ENCODE measurements at places on chromosomes 2 and 18.

DNA sequence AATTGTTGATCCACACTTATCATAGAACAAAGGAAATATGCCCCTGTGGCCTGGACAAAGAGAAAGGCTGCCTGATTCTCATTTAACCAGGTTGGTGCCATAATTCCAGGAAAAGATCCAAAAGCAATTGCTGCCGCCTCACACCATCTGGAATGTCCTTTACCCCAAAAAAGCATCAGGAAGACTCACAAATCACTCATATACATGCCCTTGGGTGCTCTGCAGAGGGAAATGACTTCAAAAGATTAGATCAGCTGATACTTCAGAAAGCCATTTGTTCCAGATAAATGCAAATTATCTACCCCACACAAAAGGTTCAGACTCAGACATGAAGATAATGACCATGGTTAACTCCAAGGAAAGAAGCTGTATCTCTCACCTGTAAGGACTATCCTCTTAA lies 285.8 kb downstream of the C1D start:
- DNase-seq = no peak

DNA sequence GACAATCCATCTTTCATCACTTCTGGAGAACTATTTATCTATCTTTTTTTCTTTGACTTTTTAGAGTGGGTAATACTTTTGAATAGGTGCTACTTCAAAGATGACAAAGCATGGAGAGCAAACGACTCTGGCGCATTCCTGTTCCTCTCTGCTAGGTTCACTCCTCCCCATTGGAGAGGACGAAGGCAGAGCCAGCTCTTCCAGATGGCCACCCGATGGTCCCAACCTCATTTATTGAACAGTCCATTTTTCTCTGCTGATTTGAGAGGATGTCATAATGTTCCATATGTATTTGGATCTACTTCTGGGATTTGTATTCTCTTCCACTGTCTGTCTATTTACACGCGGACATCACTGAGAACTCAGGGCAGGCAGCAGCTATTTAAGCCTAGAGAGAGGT lies 284.3 kb upstream of the CXCR4 start:
- DNase-seq = no peak

GRCh38 chr2:156242874-156243273 lies 89.6 kb downstream of the NR4A2 start:
- DNase-seq = no peak

DNA sequence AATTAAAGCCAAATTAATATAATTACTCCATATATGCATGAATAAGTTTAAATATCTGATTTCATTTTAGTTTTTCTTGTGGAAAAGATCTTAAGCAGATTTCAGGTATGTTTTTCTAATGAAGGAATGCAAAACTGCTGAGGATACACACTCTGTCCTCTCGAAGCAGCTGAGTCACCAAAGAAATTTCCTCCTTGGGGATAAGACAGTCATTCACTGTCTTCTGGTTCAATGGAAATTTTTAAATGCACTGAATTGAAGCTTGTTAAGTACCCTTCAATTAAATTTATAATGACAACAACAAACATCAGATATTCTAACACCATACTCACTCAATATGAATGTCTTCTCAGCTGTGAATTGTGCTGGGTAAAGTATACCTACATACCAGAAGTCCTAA lies 101.5 kb upstream of the DNER start:
- no peak for DNase-seq

GRCh38 chr2:46845542-46846486 lies 69.8 kb downstream of the MCFD2 start:
- no peak for DNase-seq
